ENCODE measurements at places on chromosomes 13 and 19.

DNA sequence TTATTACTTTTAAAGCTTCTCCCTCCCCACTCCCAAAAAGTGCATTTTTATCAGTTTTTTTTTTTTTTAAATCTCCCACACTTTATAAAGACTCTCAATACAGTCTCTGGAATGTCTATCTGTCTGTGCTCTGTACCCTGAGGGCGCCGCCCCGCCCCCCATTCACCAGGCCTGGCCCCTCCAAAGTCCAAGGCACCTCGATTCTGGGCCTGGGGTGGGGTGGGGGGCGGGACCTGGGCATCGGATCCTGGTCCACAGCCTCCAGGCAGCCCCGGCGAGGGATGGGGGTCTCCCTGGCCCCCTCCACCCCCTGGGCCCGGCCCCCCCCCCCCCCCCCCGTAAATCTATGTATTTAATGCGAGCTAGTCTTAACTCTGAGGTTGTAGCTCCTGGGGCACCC lies 23.3 kb downstream of the ZBTB7A start:
- no peak for DNase-seq

DNA sequence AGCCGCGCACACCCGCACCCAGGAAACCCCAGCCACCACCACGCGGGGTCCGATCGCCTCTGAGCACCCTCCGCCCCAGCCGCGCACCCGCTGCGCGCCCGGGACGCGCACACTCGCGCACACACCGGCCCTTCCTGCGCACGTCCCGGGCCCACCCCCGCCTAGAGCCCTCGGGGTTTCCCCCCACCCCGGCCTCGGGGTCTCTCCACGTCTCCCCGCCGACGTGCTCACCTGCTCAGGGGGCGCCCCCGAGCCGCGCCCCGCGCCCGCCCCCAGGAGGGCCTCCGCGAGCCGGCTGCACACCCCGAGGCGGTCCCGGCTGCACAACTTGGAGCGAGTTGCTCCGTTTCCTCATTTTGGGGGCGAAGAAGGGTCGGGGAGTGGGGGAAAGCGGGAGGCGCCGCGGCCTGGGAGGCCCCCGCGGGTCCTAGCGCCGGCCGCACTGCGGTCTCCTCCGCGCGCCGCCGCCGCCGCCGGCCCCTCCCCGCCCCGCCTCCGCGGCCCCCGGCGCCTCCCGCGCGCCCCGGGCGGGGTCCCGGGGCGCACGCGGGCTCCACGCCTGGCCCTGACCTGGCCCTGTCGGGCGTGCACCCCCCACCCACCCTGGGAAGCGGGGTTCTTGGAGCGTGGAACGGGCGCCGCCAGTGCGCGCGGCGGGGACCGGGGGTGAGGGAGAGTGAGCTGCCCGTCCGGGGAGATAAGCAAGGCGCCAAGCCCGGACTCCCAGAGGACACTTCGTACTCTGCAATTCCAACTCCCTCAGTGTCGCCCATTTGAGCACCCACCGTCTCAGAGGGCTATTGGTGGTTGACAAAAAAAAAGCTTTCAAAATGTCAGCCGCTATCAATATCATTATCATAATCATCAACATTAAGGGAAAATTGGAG lies at the start of gene MATK:
TSS of gene MATK (minus strand) at position 444 of the 887 bp plus-strand sequence. CDS start 1,246 bp downstream, outside the sequence.
- no peak for DNase-seq

DNA sequence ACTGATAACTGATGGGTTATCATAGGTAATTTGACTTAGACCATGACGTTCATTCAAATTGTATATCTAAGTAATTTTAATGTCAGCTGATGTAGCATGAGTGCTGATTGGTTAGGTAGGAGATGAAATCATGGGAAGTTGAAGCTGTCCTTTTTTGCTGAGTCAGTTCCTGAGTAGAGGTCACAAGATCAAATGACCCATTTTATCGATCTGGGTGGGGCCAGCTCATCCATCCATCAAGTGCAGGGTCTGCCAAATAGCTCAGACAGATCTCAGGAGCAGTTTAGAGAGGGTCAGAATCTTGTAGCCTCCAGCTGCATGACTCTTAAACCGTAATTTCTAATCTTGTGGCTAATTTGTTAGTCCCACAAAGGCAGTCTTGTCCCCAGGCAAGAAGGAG lies 35.3 kb upstream of the CD177 start:
- DNase-seq = no peak

- DNase-seq = peak; percentile 26
These were observed 46.0 kb downstream of the MICU2 start for GRCh38 chr13:21557995-21558394.

GRCh38 chr19:48450863-48451262 lies 4.5 kb upstream of the KCNJ14 start:
- no peak for DNase-seq

DNA sequence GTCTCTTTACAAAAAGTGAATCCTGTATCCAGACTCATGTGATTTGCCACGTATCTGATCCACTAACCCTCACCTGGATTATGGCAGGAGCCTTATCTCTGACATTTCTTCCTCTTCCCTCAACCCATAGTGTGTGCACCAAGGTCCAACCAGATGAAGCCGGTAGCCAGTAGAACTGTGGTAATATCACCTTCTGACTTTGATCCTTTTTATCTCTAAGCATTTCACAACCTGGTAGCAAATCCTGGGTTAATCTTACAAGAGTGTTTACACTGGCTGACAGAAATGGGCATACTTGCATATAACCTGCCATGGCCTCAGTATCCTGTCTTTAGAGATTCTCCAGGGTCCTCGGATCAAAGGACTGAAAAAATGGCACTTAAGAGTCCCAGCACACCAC lies 1.9 kb downstream of the ZNF417 start:
- no peak for DNase-seq

DNA sequence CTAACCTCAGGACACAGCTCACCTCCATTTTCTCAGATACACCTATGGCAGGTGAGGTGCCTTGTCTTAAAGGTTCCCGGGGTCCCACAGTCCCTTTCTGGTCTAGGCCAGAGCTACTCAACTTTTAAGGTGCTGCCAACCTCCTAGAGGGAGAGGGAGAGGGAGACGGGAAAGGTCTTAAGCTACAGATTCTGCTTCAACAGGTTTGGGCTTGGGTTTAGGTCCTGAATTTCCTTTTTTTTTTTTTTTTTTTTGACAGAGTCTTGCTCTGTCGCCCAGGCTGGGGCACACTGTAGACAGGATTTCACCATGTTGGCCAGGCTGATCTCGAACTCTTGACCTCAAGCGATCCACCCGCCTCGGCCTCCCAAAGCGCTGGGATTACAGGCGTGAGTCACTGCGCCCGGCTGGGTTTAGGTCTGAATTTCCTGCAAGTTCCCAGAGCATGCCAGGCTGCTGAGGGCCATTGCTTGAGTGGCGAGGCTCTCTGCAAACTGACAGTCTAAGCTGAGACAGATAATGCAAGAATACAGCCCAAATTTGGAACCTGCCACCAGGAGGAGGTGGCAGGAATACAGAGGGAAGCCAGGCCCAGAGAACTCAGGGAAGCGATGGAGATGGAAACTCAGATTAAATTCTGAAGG lies 7.8 kb upstream of the SYCN start:
- no peak for DNase-seq

DNA sequence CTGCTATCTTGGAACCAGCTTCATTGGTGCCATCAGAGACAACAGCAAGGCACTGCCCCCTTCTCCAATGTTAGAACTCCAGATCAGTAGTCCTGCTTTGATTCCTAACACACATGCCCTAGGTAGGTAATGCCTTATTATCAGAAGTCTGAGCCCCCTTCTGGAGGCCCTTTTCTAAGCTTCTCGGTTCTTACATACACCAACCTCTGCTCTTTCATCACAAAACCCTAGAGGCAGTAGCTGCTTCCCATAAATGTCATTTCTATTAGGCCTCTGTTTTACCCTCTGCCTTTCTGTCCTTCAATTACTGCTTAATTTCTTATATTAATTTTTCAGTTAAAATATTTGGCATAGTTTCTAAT lies 65.3 kb upstream of the KLHL1 start:
- DNase-seq = no peak

- peak; percentile 14 for DNase-seq
These were observed 350.6 kb downstream of the LIG4 start for GRCh38 chr13:107864543-107865317.

DNA sequence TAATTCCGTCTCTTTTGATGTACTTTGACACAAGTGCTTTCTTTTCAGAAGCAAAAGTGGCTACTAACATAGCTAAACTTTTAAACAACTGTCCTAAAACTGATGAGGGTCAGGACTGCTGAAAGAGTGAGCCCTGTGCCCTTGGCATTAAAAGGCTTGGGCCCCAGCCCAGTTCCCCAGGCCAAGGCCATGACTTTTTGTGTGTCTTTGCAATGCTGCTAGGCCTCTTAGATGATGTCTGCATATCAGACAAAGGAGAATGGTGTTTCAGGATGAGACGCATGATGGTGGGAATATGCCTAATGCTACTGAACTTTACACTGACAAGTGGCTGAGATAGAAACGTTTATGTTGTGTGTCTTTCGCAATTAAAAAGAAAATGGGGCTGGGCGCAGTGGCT lies 38.0 kb downstream of the SLC7A9 start:
- DNase-seq = no peak

GRCh38 chr13:28426381-28426780 lies 68.5 kb downstream of the FLT1 start:
- DNase-seq = no peak

DNA sequence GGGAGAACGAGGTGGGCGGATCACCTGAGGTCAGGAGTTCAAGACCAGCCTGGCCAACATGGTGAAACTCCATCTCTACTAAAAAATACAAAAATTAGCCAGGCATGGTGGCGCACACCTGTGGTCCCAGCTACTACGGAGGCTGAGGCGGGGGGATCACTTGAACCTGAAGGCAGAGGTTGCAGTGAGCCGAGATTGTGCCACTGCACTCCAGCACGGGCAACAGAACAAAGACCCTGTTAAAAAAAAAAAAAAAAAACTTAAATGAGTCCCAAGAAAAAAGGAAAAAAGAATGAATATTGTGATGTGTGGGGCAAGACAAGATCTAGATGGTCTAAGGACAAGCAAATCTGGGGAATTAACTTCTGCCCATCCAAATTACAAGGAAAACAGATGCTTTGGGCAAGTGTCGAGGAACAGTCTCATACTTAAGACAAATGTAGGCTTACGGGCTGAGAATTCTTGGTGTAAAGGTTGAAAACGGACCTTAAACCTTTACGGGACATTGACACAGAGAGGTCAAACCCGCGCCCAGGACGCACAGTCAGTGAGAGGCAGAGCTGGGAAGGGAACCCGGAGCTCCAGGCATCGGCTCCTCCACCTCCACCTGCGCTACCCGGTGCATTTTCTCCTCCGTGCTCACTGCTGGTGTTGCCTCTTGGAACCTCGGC lies 656 bp upstream of the ZNF324 start:
- no peak for DNase-seq

DNA sequence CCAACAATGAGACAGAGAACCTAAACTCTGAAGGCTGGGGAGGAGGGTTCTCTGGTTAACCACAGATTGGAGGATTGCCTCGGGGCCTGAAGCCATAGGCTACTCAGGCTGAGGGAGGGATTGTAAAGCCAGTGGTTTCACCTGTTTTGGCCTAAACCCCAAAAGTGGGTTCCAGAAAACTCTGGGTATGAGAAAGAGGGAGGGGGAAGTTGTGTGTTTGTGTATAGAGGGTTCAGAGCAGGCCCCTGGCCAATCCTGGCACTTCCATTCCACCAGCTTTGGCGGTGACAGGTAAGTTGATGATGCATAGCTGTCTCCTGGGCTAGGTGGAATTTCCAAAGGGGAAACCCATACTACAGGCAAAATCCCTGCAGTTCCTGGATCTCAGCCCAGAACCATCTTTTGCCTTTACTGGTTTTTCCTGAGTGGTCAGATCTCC lies 13.5 kb upstream of the CCDC97 start:
- no peak for DNase-seq

- no peak for DNase-seq
These were observed 792.0 kb downstream of the UQCRFS1 start for GRCh38 chr19:28420811-28421550.

DNA sequence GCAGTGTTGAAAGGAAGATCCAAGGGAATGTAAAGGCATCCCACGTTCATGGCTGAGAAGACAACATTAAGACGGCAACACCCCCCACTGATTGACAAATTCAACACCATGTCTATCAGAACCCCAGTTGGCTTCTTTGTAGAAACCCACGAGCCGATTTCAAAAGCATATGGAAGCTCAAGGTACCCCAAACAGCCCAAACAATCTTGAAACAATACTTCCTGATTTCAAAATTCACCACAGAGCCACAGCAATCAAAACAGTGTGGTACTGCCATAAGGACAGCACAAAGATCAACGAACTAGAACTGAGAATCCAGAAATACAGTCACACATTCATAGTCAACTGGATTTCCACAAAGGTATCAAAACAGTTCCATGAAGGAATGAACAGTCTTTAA lies 6.2 kb downstream of the MIER2 start:
- no peak for DNase-seq

GRCh38 chr19:41449079-41449864 lies 6.3 kb downstream of the ERICH4 start:
- peak; percentile 77 for DNase-seq

GRCh38 chr19:48436586-48436985 lies 9.2 kb upstream of the GRWD1 start:
- DNase-seq = no peak

- peak; percentile 69 for DNase-seq
These were observed 2.7 kb upstream of the RUBCNL start for GRCh38 chr13:46389457-46390451.

DNA sequence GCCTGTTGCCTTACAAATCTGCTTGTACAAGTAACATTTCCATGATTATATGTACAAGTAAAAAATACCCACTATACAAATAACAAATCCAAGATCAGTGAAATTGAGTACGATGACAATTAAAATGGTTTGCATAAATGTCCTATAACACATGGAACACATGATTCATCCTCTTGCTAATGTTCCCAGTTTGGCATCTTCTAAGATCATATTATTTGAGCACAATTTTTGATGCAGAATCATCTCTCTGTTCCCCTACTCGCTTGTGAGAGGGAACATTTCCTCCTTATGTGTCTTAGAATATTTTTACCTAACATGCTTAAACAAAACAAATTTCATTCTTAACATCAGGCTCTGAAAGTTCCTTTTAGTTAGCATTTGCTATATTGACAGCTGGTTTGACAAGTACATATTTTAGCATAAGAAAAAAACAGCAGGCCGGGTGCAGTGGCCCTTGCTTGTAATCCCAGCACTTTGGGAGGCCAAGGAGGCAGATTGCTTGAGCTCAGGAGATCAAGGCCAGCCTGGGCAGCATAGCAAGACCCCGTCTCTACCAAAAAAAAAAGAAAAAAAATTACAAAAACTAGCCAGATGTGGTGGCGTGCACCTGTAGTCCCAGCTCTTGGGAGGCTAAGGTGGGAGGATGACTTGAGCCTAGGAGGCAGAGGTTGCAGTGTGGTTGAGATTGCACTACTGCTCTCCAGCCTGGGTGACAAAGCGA lies 14.2 kb downstream of the ZNF331 start:
- DNase-seq = no peak

GRCh38 chr13:65843314-65843731 lies 1386.8 kb downstream of the PCDH9 start:
- DNase-seq = no peak

GRCh38 chr13:31631071-31631470 lies 108.3 kb upstream of the RXFP2 start:
- no peak for DNase-seq

- DNase-seq = peak; percentile 39
These were observed 38.6 kb downstream of the ZNF823 start for GRCh38 chr19:11699931-11700794.

DNA sequence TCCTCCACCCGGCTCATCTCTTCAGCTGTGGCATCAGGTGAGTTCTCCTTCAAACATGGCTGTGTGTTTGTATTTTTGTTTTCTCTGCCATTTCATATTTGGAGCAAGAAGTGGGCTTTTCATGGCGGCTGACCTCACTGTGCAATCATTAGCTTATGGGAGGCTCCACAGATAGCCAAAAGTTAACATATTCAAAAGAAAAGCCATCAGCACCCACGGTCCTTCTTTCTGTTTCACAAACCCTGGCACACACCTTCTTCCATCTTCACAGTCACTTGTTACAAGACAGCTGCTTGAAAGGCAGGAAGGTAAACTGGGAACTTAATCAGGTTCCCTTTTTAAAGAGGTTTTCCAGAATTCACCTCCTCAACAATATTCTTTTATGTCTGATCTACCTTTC lies 69.3 kb upstream of the ATP12A start:
- DNase-seq = no peak
